ENCODE measurements at places on chromosomes 16 and 17.

GRCh38 chr17:65551267-65552040, 10.0 kb downstream of the AXIN2 start:
- DNase-seq: no peak

DNA sequence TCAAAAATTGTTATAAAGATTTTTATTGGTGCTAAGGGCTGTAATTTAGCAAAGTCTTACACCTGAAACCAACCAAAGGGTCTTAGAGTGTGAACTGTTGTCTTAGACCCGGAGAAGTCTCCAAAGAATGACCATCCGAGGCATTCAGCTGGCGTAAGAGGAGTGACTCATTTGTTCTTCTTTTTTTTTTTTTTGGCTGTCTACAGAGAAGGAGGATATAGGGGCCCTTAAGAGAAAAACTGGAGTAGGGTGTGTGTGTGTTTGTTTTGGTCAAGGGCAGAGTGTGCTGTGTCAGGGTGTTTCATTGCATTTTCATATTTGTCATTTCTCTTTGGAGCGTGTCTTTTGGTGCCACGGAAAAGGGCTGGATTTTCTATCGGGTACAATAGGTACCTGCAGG, 508.0 kb downstream of the WWOX start:
- no peak for DNase-seq

GRCh38 chr16:67941469-67942199, 2.3 kb downstream of the LCAT start:
- no peak for DNase-seq

- DNase-seq: no peak
These were observed 169.0 kb upstream of the HS3ST3A1 start for GRCh38 chr17:13770702-13771101.

- no peak for DNase-seq
These were observed 68.1 kb downstream of the NDEL1 start for GRCh38 chr17:8503807-8504206.

Data from T follicular helper cell (primary cell).